Activated T-cell treated with anti-CD3 and anti-CD28 coated beads for 48 hours (primary cell): ENCODE measurements at places on chromosomes 3 and 15.
A peak's percentile ranks its signal among the peaks of the same experiment; 100 is the strongest.

- no peak for DNase-seq
Observed at GRCh38 chr15:30901889-30902288, 1.8 kb upstream of the FAN1 start.

GRCh38 chr3:64939747-64940450 lies 252.1 kb upstream of the ADAMTS9 start:
- DNase-seq: no peak

GRCh38 chr3:133535971-133536881 lies 37.3 kb upstream of the CDV3 start:
- no peak for DNase-seq

GRCh38 chr3:42228796-42229195 lies 37.2 kb downstream of the CCK start:
- no peak for DNase-seq

GRCh38 chr15:99492275-99492674 lies 73.5 kb upstream of the MEF2A start:
- DNase-seq: no peak

DNA sequence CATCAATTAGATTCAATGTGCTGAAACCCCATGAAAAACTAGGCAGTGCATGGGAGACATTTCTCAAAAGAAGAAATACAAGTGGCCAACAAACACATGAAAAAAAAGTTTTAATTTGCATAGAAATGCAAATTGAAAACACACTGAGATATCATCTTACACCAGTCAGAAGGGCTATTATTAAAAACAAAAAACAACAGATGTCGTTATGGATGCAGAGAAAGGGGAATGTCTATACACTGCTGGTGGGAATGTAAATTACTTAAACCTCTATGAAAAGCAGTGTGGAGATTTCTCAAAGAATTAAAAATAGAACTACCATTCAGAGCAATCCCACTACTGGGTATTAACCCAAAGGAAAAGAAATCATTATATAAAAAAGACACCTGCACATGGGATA lies 98.7 kb downstream of the CCNL1 start:
- no peak for DNase-seq

DNA sequence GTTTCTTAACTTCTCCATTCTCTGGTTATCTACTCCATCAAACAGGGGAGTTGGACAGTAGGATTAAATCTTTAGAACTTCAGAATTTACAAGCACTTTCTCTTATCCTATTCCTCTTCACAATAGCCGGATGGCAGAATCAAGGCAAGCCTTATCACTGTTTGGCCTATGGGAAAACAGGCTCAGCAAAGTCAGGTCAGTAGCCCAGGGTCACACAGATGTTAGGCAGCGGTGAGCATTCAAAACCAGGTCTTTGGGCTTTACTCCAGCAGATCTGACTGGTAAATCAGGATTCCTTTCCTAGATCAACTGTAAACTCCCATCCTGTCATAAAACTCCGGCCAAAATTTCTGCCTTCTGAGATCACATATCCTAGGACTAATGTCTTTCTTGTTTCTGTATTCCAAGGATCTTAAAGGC lies 258.4 kb downstream of the OPA1 start:
- DNase-seq: no peak

- no peak for DNase-seq
Observed at GRCh38 chr3:51568036-51568435, 29.5 kb downstream of the RAD54L2 start.

DNA sequence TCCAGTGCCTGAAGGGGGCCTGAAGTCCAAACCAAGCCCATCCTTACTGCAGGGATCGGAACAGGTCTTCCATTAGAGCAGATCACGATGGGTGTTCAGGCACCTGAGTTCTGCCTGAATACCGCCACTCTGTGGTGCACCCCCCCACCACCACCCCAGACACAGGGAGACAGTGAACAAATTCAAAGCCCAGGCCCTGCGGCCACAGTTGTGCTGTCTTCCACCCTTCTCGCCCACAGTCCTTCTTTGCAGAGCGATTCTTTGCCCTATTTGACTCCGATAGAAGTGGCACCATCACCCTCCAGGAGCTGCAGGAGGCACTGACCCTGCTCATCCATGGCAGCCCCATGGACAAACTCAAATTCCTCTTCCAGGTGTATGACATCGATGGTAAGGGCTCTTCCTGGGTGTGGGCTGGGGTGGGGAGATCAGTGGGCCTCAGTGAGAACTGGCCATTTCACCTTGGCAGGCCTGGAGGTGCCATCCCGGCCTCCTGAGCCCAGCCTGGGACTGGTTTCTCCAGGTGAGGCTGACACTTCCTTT lies 13.6 kb downstream of the NOX5 start:
- no peak for DNase-seq

DNA sequence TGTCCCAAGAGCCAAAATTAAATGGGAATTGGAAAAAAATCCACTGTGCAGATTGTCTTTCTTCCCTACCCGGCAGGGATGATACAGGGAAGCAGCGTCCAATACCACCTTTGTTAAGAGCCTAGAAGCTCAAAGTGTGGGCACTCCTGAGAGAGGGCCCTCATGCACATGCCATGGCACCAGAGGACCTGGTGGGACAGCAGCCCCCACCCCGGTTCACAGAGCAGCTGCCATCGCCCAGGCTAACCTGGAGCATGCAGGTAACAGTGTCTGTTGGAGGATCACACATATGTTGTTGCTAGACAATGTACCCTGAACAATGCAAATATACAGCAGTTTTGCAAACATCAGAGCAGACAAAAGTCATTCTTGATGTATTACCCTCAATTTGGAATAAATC lies 206.5 kb downstream of the TJP1 start:
- no peak for DNase-seq

GRCh38 chr15:77749236-77749997 lies 116.7 kb upstream of the LINGO1 start:
- DNase-seq: no peak

- DNase-seq: no peak
Observed at GRCh38 chr3:146539315-146539714, 5.1 kb downstream of the PLSCR1 start.

DNA sequence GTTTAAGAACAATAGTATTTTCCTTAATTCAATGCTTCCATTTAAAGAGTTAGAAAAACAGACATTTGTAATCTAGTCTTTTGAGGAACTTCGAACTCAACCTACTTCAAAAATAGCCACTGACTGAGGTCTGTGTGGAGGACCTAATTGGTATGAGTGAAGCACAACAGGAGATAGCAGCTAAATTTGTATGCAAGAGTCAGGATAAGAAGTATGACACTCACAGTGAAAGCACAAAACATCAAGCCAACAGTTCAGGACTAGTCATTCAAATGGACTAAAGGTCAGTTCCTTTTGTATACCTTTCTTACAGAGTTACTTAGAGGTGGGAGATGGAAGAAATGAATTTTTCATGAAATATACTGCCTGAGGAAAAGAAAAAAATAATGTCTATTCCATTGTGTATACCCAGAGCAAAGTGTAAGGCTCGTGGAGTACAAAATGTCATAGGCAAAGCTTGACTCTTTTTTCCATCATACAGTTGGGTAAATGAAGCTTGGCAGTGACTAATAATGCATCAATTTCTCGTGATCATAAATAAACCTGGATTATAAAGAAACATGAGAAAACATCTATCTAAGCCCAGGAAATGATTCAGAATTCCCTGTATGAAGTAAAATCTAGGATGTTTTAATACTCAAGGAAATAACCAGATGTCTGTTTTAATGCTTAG lies 1005.2 kb upstream of the CADM2 start:
- no peak for DNase-seq

DNA sequence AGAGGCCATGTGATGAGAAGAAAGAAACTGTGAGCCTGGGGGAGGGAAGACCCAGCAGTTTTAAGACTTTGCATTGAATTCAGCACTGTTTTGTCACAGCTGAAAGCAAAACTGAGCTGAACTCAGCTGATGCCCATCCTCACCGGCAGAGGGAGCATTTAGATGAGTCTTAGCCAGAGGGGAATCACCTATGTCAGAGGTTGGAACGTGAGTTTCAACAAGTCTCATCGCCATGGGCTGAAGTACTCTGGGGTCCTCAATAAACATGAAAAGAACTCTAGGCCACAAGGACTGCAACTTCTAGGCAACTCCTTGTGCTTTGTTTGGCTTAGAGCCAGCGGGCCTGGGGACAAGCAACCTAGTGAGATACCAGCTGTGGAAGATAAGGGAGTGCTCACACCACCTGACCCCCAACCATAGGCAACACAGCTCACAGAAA lies 324.5 kb downstream of the TBL1XR1 start:
- DNase-seq: peak; percentile 43

- DNase-seq: no peak
Observed at GRCh38 chr15:81213982-81214381, 17.3 kb downstream of the IL16 start.

GRCh38 chr15:80679167-80679803 lies 15.8 kb upstream of the ABHD17C start:
- no peak for DNase-seq
